ENCODE measurements at places on chromosomes 4 and X.

- DNase-seq, result no peak
Observed at GRCh38 chr4:170705907-170706306, 616.2 kb upstream of the AADAT start.

DNA sequence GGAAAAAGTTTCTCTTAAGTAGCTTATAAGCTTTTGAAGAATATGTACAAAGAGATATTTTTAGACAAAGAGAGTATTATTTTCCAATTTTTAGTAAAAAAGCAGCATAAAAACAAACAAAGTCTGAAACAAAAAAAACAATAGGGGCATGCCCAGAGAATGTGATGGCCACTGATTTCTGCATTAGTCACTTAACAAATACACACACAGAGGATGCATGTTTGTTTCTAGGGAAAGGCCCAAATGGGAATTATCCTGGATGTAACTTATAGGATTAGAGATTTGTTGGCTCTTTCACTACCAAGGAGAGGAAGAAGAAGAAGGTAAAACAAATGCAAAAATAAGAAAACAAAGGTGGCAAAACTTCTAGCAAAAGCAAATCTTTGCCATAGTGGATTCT, 95.9 kb upstream of the SCOC start:
- DNase-seq, result peak; percentile 50

DNA sequence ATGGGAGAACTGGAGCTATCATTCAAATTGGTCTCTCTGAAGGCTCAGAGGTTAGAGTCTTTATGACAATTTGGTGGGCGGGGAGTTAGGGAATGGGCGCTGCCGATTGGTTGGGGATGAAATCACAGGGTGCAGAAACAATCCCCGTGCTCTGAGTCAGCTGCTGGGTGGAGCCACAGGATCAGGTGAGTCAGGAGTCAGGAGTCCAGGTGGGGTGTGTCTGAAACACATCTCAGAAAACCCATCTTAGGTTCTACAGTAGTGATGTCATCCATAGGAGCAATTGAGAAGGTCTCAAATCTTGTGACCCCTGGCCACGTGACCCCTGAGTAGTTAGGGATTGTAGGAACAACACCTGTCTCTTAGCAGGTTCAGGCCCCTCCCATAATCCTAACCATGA, 41.6 kb upstream of the TLR3 start:
- no peak for DNase-seq

GRCh38 chrX:108468486-108468885, 28.8 kb downstream of the COL4A5 start:
- DNase-seq, result no peak

- no peak for DNase-seq
Observed at GRCh38 chrX:140467211-140467610, 37.7 kb downstream of the SOX3 start.

DNA sequence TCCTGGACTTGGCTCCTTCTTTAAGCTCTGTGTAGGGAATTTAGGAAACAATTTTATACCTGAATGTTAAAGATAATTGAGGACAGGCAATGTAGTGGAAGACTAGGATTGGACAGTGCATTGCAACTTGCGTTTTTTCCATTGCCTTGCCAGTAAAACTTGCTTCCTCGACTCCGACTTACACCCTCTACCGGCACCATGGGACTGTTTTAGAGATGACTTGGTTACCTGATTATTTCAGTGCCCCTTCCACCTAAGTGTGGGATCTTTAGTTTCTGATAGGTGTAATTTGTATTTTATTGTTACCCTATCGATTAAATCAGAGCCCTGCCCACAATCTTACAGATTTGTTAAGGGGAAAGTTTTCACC, 1.2 kb downstream of the PRPS1 start:
- DNase-seq, result no peak

- no peak for DNase-seq
Observed at GRCh38 chr4:2352171-2352570, 66.3 kb downstream of the ZFYVE28 start.

GRCh38 chr4:152166567-152166966, 369.3 kb downstream of the FBXW7 start:
- DNase-seq, result peak; percentile 20

DNA sequence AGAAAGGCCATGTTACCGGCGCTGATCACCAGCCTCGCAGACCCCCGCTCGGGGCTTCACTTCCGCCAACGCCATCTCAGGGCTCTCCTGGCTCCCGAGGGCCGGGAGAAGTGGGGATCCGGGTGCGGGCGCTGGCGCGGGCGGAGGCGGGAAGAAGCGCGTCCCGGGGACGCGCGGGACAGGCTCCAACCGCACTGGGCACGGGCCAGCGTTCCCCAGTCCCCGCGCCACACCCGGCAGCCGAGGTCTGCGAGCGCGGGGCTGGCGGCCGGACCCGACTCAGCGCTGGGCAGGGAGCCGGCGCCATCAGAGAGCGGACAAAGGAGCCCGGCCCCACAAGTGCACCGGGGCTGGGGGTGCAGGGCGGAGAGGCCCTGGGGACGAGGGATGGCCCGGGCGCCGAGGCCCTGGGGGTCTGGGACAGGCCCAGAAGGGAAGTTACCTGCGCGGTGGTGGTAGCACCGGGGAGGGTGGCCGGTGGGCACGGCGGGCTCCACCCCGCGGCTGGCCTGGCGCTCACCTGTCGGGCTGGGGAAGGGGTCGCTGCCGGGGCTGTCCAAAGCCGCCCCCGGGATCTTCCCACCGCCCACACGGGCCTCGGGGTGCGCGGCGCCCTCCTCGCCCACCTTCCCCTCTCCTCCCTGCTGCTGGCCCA, 449 bp downstream of the CTPS2 start:
- DNase-seq, result no peak

- DNase-seq, result no peak
Observed at GRCh38 chr4:99710681-99711345, 53.2 kb upstream of the C4orf54 start.

DNA sequence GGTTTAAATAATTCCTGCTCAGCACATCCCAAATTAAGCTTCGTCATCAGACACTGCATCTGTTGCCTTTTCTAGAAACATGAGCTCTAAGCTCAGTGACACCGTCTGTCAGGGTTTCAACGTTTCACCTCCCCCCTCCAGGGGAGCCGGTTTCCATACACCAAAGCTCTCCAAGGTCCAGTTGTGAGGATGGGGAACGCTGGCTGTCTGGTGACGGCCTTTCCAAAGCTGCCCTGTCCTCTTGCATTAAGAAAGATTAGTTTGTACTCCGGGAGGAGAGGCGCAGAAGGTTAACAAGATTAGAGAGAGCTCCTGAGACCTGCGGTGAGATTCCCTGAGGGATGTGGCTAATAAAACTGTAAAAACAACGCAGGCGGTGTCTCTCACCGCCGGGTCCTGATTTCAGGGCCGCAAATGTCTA, 43.2 kb downstream of the ASMT start:
- DNase-seq, result no peak

Measured in lung microvascular endothelial cell (primary cell).